ENCODE measurements at places on chromosomes 7 and 10. TPM values are rescaled to one million over a fixed set of nuclear protein-coding genes. Genes with fewer than 3 reads are reported as not detected.
A peak's percentile ranks its signal among the peaks of the same experiment; 100 is the strongest.

DNA sequence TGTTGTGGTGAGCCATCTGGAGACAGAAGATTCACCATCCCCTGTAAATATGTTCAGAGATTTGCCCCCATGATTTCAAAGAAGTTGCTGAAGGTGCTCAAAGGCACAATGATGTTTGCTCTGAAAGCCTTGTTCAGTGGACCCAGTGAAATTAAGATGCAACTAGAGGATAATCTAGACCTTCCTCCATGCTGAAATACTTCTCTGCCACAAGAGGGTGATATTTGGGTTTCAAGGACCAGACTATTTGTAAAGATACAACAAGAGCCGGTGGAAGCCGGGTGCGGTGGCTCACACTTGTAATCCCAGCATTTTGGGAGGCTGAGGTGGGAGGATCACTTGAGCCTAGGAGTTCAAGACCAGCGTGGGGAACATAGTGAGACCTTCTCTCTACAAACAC is 13.5 kb upstream of the MSRB2 start:
- DNase-seq, result no peak

GRCh38 chr10:71344993-71345480 is 26.0 kb downstream of the SLC29A3 start:
- no peak for DNase-seq

- no peak for DNase-seq
Measured at GRCh38 chr7:38169847-38170246, 8.2 kb upstream of the STARD3NL start.

DNA sequence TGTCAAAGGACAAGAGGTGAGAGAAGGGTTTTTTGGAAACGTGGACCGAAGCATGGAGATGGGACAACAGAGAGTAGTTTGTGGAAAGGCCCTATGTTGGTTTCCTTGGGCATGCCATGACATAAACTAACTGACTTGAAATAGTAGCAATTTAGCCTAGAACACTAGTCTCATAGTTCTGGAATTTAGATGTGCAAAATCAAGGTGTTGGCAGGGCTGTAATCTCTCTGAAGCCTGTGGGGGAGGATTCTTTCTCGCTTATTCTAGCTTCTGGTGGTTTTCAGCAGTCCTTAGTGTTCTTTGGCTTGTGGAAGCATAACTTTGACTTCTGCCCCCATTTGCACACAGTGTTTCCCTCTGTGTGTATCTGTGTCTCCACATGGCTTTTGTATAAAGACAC is 283.4 kb downstream of the GFRA1 start:
- no peak for DNase-seq

DNA sequence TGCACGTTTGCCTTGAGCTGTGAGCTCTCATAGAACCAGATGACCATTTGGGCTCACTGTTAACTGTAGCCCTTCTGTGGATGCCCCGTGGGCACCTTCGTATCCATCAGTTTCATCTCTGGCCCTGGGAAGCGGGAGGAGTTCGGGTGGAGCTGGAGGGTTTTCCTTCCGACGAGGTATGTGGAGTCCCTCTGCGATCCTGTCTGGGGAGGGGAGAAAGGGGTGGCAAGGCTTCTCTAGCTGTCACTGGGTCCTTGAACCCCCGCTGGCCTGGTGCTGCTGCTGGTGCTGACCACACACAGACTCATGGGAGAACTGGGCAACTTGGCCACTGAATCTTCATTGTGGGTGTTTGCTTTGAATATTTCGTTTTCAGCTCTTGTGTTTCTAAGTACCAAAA is 32.7 kb downstream of the INPP5A start:
- no peak for DNase-seq

DNA sequence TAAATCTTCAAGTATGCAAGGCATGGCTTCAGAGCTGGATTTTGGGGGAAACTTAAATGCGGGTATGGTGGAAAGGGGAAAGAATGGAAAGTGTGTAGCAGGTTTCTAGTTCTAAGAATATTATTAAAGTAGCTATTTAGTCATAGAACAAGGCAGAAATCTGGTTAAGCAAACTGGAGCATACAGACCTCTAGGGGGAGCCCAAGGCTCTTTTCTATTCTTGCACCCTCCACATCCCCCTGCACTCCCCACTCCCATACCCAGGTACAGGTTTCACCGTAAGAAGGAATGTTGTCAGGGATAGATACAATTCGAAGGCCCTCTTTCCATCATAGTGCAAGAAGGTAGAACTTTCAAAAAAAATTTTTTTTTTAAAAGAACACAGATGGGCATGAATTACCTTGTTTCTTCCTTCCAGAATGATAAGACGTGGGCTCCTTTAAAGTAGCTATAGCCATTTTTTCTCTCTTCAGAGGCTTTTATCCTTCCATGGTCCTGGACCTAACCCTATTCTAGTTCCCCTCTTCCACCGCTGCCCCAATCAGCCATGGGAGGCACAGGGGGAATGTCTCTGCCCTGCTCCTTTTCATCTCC is 41.5 kb upstream of the SMIM30 start:
- DNase-seq, result no peak

DNA sequence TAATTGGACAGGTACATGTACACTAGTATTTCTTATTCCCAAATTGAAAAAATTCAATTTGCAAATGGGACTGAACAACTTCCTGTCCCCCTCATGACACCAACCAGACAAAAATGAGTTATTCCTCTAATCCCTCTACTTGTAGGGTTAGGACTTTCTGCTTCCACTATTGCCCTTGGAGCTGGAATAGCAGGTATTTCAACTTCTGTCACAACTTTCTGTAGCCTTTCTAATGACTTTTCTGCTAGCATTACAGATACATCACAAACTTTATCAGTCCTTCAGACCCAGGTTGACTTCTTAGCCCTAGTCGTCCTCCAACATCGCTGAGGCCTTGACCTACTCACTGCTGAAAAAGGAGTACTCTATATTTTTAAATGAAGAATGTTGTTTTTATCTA is 6.4 kb downstream of the CYP3A7 start:
- DNase-seq, result no peak

GRCh38 chr10:29068302-29068701 is 220.6 kb upstream of the LYZL1 start:
- DNase-seq, result no peak

DNA sequence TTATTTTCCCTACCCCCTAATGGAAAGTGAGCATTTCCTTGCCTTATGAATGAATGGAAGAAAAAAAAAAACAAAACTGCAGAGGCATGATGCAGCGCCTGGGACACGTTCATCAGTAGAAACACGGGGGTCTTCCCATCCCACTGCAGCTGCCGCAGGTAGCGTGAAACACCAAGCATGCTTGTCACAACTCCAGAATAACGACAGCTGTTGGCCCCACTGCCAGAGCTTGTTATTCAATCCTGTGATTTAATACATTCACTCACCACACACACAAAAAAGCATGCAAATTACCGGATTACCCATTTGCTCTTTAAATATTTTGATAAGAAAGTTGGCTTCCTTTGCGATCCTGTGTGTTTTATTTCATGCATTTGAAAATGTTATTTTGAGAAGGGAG is 48.4 kb upstream of the GNA12 start:
- no peak for DNase-seq

DNA sequence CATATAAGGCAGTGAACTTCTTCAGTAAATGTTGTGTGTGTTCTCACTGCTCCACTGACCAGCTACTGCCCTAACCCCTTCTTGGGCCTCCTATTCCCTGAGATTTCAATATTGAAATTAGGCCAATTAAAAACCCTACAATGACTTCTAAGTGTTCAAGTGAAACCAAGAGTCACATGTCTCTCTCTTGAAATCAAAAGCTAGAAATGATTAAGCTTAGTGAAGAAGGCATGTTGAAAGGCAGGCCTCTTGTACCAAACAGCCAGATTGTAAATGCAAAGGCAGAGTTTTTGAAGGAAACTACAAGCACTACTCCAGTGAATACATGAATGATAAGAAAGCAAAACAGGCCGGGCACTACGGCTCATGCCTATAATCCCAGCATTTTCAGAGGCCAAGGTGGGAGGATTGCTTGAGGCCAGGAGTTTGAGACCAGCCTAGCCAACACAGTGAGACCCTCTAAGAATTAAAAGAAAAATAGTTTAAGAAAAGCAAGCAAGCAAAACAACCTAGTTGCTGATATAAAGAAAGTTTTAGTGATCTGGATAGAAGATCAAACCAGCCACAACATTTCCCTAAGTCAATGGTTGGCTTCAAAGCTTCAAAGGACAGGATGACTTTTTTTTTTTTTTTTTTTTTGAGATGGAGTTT is 22.3 kb downstream of the BRAF start:
- DNase-seq, result peak; percentile 22

- peak; percentile 25 for DNase-seq
Measured at GRCh38 chr10:120336911-120337540, 120.0 kb upstream of the PLPP4 start.

DNA sequence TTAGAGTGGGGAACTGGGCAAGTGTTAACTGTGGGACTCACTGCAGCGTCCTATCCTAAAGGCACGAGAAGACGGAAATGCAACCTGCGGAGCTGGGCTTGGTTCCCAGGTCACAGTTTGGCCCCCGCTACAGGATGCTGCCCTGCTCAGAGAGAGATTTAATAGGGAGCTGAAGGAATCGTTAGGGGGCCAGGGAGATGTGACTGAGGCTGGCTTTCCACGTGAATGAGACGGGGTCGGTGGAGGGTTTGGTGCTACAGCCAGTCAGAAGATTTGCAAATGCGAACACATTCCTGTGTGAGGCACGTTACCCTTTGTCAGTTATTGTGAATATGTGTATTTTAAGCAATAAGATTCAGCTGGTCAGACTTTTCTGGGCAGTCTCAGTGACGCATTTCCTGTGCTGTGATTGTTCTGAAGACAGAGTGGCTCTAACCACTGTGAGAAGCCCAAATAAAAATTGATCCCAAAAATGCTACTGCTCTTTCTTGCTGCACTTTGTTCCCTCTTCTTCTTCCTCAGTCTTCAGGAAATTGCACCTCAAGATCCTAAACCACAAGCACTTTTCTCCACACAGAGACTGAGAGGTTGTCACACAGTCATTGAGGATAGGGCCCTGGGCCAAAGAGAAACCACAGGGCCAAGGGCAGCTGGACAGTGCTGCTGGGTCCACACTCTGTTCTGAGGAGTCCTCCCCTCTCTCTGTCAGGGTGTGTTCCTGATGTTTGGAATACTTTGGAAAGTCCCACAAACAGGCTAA is 21.2 kb downstream of the CYP17A1 start:
- DNase-seq, result no peak

SEC23IP gene
- 61.4 TPM for total RNA-seq

HKDC1 gene
- 0.65 TPM for total RNA-seq

HYAL4 gene
- total RNA-seq, result not detected

PAPSS2 gene
- 0.70 TPM for total RNA-seq

TMEM178B gene
- not detected for total RNA-seq

SPDYE2B gene
- not detected for total RNA-seq

VWDE gene
- 4.0 TPM for total RNA-seq

AKR1C3 gene
- total RNA-seq, result 14.7 TPM

Measured in naive thymus-derived CD8-positive, alpha-beta T cell (primary cell).